ENCODE measurements at places on chromosomes 2 and 18. TPM values are rescaled to one million over a fixed set of nuclear protein-coding genes. Genes with fewer than 3 reads are reported as not detected.

- H3K27ac ChIP-seq, result no peak overlapping the region
- no peak for DNase-seq
- H3K27me3 ChIP-seq, result no peaks in the 10 kb centered on the region
- no peak overlapping the region for H3K4me3 ChIP-seq
These were observed 39.9 kb downstream of the CYRIA start for GRCh38 chr2:16625759-16626158.

- H3K4me1 ChIP-seq, result 0 out of 2 replicates have a peak, but pooled peaks cover 3% of the 10 kb centered on the region
- DNase-seq, result peak; percentile 0
- no peaks in the 10 kb centered on the region for H3K27me3 ChIP-seq
- H3K27ac ChIP-seq, result no peak overlapping the region
- H3K36me3 ChIP-seq, result no peaks in the 10 kb centered on the region
These were observed 1.4 kb downstream of the DOK6 start for GRCh38 chr18:69401972-69402532.

- no peak overlapping the region for H3K4me3 ChIP-seq
- peaks cover 23% of the 10 kb centered on the region for H3K4me1 ChIP-seq
- H3K36me3 ChIP-seq, result no peaks in the 10 kb centered on the region
- DNase-seq, result no peak
- no peaks in the 10 kb centered on the region for H3K27me3 ChIP-seq
- no peak overlapping the region for H3K27ac ChIP-seq
These were observed 154.5 kb downstream of the AGPS start for GRCh38 chr2:177547122-177547521.

- no peak overlapping the region for H3K4me3 ChIP-seq
- H3K36me3 ChIP-seq, result no peaks in the 10 kb centered on the region
- no peak overlapping the region for H3K27ac ChIP-seq
- no peaks in the 10 kb centered on the region for H3K27me3 ChIP-seq
These were observed 32.8 kb upstream of the SLC14A1 start for GRCh38 chr18:45690975-45691815.

GRCh38 chr2:217279140-217279539, 419.3 kb upstream of the TNP1 start:
- no peak overlapping the region for H3K4me3 ChIP-seq
- H3K4me1 ChIP-seq, result peaks cover 47% of the 10 kb centered on the region
- H3K36me3 ChIP-seq, result no peaks in the 10 kb centered on the region
- no peaks in the 10 kb centered on the region for H3K27me3 ChIP-seq

DNA sequence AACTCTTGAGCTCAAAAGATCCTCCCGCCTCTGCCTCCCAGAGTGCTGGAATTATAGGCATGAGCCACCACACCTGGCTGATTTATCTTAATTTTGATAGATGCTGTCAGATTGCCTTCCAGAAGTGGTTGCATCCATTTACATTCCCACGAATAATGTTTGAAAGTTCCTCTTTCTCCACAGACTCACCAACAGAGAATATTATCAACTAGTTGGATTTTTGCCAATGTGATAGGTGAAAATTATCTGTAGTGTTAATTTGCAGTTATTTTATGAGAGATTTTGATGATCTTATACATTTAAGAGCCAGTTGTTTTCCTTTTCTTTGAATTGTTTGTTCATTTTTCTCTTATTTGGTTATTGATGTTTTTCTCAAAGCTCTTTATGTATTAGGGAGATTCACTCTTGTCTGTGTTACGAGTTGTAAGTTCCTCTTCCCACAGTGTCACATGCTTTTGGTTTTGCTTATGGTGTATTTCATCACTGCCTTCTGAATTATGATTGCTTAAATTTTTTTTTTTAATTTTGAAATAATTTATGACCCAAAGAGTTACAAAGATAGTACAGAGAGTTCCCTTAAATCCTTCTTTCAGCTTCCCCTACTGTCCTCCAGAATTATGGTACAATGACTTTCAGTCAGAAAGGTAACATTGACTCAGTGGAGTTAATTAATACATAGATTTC, 20.7 kb upstream of the NT5DC4 start:
- no peak for DNase-seq
- H3K36me3 ChIP-seq, result no peaks in the 10 kb centered on the region
- H3K27me3 ChIP-seq, result no peaks in the 10 kb centered on the region
- no peak overlapping the region for H3K27ac ChIP-seq
- H3K4me1 ChIP-seq, result no peaks in the 10 kb centered on the region

DNA sequence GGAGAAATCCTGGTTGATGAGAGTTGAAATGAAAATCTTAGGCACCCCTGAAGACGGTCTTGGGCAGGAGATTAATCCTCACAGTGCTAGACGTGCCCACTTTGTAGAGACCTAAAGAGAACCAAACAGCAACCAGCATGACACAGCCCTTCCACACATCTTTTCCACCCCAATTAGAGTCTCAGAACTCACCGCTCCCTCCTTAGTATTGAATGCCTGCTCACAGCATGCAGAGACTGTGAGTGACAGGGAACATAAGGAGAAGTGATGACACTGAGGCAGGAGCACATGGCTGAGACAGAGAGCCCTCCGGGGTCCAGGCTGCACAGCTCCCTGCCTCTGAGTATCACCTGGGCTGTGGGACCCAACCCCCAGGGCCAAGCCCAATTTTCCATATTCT, 367.6 kb downstream of the EIPR1 start:
- no peaks in the 10 kb centered on the region for H3K36me3 ChIP-seq
- no peak overlapping the region for H3K4me3 ChIP-seq
- no peaks in the 10 kb centered on the region for H3K27me3 ChIP-seq
- H3K27ac ChIP-seq, result no peak overlapping the region
- H3K4me1 ChIP-seq, result no peaks in the 10 kb centered on the region

- no peaks in the 10 kb centered on the region for H3K36me3 ChIP-seq
- H3K27me3 ChIP-seq, result no peaks in the 10 kb centered on the region
- no peak overlapping the region for H3K4me3 ChIP-seq
- no peak overlapping the region for H3K27ac ChIP-seq
- H3K4me1 ChIP-seq, result no peaks in the 10 kb centered on the region
These were observed 110.4 kb downstream of the DTNA start for GRCh38 chr18:34820360-34821065.

- H3K27ac ChIP-seq, result no peak overlapping the region
- no peak for DNase-seq
- H3K4me3 ChIP-seq, result no peak overlapping the region
- H3K36me3 ChIP-seq, result no peaks in the 10 kb centered on the region
- H3K27me3 ChIP-seq, result no peaks in the 10 kb centered on the region
These were observed 933.9 kb upstream of the LRRTM1 start for GRCh38 chr2:81238462-81238861.

DNA sequence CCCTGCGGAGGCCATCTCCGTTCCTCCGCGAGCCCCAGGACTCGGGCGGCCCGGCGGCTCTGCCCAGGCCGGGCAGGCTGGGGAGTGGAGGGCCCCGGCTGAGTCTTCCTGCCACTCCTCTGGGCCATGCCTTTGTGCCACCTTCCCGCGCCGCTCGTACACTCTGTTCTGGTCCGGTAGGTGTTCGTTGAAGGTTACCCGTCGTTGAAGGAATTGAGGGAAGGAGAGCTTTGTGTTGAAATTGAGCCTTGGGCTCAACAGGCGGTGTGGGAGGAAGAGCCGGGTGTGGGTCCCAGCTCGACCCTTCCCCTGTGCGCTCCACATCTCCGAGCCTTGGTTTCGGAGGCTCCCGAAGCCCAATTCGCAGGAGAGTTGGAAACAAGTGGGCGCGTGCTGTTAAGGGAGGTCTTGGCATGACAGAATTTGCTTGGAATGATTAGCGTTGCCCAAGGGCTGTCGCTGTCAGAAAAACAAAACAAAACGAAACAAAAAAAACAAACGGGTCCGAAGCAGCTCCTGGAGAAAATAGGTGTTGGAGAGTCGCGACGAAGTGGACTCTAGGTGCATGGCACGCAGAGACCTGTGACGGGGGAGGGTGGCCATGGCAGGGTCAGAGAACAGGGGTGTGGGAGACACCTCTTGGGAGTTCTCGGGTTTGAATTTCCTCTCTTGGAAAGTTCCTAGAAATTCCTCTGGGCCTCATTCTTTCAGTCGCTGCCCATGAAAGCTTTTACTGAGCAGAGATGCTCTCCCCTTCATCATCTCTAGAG, 1.2 kb upstream of the MZT2A start:
- H3K4me3 ChIP-seq, result peak overlapping the region; percentile 89
- no peaks in the 10 kb centered on the region for H3K27me3 ChIP-seq
- peak overlapping the region; percentile 71 for H3K27ac ChIP-seq
- H3K4me1 ChIP-seq, result no peaks in the 10 kb centered on the region
- peak; percentile 39 for DNase-seq

DNA sequence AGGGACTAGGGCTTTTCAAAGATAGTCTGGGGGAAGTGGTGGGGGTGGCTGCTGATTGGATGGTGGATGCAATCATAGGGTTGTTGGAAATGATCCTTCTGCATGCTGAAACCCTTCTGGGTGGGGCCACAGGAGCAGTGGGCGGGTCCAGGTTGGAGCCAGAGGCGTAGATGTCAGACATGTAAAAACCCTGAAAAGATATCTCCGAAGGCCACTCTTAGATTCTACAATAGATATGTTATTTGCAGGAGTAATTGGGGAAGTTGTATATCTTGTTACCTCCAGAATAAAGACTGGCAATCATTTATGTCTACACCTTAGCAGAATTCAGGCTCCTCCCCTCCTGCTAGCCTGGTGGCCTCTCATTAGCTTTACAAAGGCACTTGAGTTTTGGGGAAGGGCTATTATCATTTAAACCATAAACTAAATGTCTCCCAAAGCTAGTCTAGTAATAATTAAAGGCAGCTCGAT, 8.2 kb upstream of the FAM98A start:
- H3K27me3 ChIP-seq, result no peaks in the 10 kb centered on the region
- no peak overlapping the region for H3K4me3 ChIP-seq
- H3K27ac ChIP-seq, result no peak overlapping the region
- no peaks in the 10 kb centered on the region for H3K36me3 ChIP-seq

DNA sequence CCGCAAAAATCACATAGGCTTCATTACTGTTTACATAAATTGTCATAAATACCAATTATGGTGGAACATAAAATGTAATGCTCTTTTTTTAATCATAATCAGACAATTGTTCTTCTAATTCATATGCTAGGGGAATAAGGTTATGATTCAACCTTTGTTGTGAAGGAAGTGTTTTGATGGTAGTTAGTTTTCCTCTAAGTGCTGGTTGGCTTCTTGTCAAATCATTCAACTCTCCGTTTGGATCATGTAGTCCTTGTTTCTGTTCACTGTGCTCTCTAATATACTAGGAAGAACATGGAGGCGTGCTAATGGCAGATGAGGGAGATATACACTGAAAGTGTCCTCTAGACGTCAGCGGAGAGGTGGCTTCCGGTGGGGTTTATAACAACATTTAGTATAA, 1938.0 kb upstream of the PIK3C3 start:
- no peak overlapping the region for H3K4me3 ChIP-seq
- no peaks in the 10 kb centered on the region for H3K27me3 ChIP-seq
- DNase-seq, result no peak
- H3K4me1 ChIP-seq, result peaks cover 4% of the 10 kb centered on the region
- no peak overlapping the region for H3K27ac ChIP-seq

GRCh38 chr2:168992591-168993349, 38.4 kb downstream of the ABCB11 start:
- no peaks in the 10 kb centered on the region for H3K36me3 ChIP-seq
- no peak overlapping the region for H3K4me3 ChIP-seq
- DNase-seq, result peak; percentile 48
- H3K4me1 ChIP-seq, result peaks cover 15% of the 10 kb centered on the region
- no peaks in the 10 kb centered on the region for H3K27me3 ChIP-seq

- no peak overlapping the region for H3K27ac ChIP-seq
- H3K27me3 ChIP-seq, result peaks cover 35% of the 10 kb centered on the region
- no peak for DNase-seq
- no peaks in the 10 kb centered on the region for H3K36me3 ChIP-seq
These were observed 174.4 kb downstream of the RPIA start for GRCh38 chr2:88865801-88866371.

DNA sequence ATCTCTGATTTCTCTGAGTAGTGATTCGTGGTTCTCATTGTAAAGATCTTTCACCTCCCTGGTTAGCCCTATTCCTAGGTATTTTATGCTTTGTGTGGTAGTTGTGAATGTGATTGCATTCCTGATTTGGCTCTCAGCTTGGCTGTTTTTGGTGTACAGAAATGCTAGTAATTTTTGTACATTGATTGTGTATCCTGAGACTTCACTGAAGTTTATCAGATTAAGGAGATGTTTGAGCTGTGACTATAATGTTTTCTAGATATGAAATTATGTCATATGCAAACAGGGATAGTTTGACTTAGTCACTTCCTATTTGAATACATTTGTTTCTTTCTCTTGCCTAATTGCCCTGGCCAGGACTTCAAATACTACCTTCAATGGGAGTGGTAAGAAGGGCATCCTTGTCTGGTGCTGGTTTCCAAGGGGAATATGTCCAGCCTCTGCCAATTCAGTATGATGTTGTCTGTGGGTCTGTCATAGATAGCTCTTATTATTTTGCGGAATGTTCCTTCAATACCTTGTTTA, 251.9 kb upstream of the ZNF804A start:
- H3K27ac ChIP-seq, result no peak overlapping the region
- no peaks in the 10 kb centered on the region for H3K36me3 ChIP-seq
- no peaks in the 10 kb centered on the region for H3K27me3 ChIP-seq
- DNase-seq, result no peak
- H3K4me1 ChIP-seq, result no peaks in the 10 kb centered on the region

GRCh38 chr2:25976983-25977741, 5.1 kb downstream of the KIF3C start:
- H3K36me3 ChIP-seq, result no peaks in the 10 kb centered on the region
- peaks cover 30% of the 10 kb centered on the region for H3K4me1 ChIP-seq
- H3K27me3 ChIP-seq, result no peaks in the 10 kb centered on the region
- no peak overlapping the region for H3K27ac ChIP-seq
- DNase-seq, result peak; percentile 52

DNA sequence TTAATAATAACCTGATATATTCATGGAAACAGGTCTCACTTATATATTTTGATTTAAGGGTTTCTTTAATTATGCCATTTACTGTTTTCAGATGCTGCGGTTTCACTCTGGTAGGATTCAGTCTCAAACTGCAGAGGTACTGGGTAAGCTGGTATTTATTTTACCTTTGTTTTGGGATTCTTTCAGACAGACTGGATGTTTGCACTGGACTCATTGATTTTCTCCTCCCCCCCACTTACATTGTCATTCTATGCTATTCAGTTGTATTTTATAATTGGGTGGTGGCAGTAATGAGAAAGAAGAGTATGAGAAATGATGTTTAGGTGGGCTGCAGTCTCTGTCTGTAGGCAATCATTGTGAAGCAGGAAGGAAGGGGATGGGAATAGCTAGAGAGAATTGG, 155.6 kb downstream of the AQP4 start:
- no peak overlapping the region for H3K4me3 ChIP-seq
- H3K36me3 ChIP-seq, result no peaks in the 10 kb centered on the region
- H3K4me1 ChIP-seq, result no peaks in the 10 kb centered on the region

DNA sequence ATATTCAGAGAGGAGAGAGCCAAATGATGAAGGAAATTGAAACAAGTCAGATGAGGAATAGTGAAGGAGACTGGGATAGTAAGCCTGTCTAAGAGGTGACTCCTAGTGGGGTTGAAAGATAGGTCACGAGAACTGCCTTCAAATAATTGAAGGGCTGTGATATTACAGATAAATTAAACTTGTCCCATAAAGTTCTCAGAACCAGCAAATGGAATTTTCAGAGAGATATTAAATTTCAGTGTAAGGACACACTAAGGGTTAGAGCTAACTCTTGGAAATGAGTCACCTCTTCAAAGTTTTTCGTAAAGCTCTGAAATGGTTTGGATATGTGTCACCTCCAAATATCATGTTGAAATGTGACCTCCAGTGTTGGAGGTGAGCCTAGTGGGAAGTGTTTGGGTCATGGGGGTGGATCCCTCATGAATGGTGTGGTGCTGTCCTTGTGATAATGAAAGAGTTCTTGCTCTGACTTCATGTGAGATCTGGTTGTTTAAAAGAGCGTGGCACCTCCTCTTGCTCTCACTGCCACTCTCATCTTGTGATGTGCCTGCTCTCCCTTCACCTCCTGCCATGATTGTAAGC, 87.3 kb downstream of the BABAM2 start:
- H3K4me1 ChIP-seq, result peaks cover 27% of the 10 kb centered on the region
- peak overlapping the region; percentile 44 for H3K4me3 ChIP-seq
- peak; percentile 92 for DNase-seq
- H3K27me3 ChIP-seq, result no peaks in the 10 kb centered on the region

Gene QPCT
- 37.4 TPM for total RNA-seq

Gene TFCP2L1
- total RNA-seq, result not detected

Gene LIMS3
- total RNA-seq, result 3.9 TPM

Gene FSHR
- total RNA-seq, result not detected

Gene ANKRD62
- not detected for total RNA-seq

Gene SALL3
- not detected for total RNA-seq

All from GM23248 (cell line).